ENCODE measurements at places on chromosomes 7 and 10. TPM values are rescaled to one million over a fixed set of nuclear protein-coding genes. Genes with fewer than 3 reads are reported as not detected.
A peak's percentile ranks its signal among the peaks of the same experiment; 100 is the strongest.

- no peak overlapping the region for H3K4me3 ChIP-seq
- peaks cover 85% of the 10 kb centered on the region for H3K4me1 ChIP-seq
- DNase-seq, result peak; percentile 63
- H3K27ac ChIP-seq, result peak overlapping the region; percentile 88
- H3K36me3 ChIP-seq, result no peaks in the 10 kb centered on the region
Measured at GRCh38 chr10:79239275-79239779, 107.9 kb upstream of the PPIF start.

- no peak overlapping the region for H3K4me3 ChIP-seq
- H3K27me3 ChIP-seq, result no peaks in the 10 kb centered on the region
- H3K27ac ChIP-seq, result no peak overlapping the region
- DNase-seq, result no peak
- peaks cover 53% of the 10 kb centered on the region for H3K4me1 ChIP-seq
- no peaks in the 10 kb centered on the region for H3K36me3 ChIP-seq
Measured at GRCh38 chr7:44308596-44309270, 16.7 kb downstream of the CAMK2B start.

PDLIM1 gene
- 233 TPM for total RNA-seq

UTF1 gene
- total RNA-seq, result not detected

DNA sequence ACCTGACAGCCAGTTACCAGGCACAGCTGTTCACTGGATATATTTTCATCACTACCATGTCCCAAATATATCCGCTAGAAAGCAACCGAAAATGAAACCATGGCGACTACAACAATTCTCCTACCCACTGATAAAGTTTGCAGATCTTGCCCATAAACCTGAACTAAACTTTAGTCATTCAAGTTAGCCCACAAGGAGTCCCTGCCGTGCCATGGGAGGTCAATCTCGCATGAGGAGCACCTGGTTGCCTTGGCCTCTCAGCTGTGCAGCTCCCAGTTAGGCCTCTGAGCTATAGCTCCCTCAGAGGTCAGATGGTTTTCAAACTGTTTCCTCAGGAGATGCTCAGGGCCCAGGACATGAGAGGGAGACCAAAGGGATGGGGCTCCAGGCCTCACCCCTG is 211.1 kb upstream of the RNF32 start:
- no peaks in the 10 kb centered on the region for H3K27me3 ChIP-seq
- no peaks in the 10 kb centered on the region for H3K36me3 ChIP-seq
- no peak overlapping the region for H3K27ac ChIP-seq
- no peaks in the 10 kb centered on the region for H3K4me1 ChIP-seq
- DNase-seq, result no peak
